ENCODE measurements at places on chromosomes 16 and 17.
A peak's percentile ranks its signal among the peaks of the same experiment; 100 is the strongest.

DNA sequence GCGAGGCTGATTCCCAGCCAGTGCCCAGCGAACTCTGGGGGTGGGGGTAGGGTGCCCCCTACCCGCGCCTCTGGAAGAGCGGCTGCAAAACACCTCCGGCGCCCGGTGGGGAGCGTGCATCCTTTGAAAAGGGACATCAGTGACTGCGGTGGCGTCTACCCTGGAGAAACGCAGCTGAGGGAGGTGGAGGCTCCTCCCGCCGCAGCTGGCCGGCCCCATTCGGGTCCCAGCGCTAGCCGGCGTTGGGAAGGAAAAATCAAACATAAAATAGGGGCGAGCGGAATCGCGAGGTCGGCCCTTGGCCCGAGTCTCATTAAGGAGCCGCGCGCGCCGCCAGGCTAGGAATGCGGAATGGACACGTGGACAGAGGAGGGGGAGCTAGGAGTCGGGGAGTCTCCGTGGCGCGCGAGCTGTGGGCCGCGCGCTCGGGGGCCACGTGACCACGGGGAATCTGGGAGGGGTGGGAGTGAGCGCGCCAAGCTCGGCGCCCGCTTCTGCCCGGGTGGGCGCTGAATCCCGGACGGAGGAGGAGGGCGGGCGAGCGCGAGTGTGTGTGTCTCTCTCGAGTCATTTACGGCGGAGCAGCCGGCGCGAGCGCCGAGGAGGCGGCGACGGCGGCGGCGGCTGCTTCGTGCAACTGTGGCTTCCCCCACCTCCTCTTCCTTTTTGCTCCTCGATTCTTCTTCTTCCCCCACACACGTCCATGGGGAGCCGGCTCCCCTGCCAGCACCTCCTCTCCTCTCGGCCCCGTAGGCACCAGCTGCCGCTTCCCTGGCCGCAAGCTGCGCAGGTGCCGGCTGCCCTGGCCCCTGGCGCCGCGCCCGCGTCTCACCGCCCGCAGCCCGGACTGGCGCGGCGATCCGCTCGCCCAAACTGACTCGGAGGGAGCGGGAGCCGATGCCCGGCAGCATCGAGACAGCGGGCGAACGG lies at the start of gene TMEM132E:
Gene TMEM132E, plus strand, starts transcription at position 566 of the 930 bp plus-strand sequence. CDS start 1,495 bp downstream, outside the sequence.
- DNase-seq = peak; percentile 79

- peak; percentile 81 for DNase-seq
Observed at GRCh38 chr17:77451245-77451893, 310.6 kb downstream of the SEC14L1 start.

DNA sequence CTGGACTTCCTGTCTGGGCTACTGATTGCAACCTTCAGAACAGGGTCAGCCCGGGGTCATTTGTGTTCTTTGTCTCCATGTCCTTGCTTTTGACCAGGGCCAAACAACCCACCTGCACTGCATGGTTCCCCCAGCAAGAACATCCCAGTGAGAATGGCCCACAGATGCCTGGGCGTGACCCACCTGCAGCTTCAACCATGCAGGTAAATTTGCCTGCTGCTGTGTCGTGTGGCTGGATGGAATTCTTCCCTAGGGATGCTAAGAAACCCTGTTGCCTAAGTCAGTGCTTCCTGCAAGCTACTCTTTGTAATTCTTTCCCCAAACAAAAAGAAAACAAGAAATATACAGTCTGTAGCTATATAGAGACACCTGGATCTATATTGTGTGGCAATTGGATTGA lies 12.5 kb downstream of the CDH13 start:
- DNase-seq = no peak

GRCh38 chr17:1843947-1844346 lies 14.1 kb downstream of the RPA1 start:
- no peak for DNase-seq

GRCh38 chr17:19830061-19830460 lies 37.7 kb downstream of the ULK2 start:
- no peak for DNase-seq

DNA sequence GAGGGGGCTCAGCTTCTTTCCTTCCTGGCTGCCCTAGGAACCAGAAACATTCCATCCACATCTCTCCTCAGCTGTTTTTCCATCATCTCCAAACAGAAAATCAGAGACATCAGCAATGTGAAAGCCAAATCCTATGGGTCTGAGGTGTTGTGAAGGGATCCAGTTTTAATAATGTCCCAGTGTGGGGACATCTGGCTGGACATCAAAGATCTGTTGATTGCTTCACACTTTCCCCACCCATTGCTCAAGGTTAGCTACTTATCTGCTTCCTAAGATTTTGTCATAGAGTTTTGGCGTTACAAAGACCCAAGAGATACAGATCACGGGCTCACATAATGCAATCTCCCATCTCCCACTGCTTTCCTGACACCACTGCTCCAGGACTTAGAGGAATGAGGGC lies 47.8 kb upstream of the AXIN2 start:
- no peak for DNase-seq

DNA sequence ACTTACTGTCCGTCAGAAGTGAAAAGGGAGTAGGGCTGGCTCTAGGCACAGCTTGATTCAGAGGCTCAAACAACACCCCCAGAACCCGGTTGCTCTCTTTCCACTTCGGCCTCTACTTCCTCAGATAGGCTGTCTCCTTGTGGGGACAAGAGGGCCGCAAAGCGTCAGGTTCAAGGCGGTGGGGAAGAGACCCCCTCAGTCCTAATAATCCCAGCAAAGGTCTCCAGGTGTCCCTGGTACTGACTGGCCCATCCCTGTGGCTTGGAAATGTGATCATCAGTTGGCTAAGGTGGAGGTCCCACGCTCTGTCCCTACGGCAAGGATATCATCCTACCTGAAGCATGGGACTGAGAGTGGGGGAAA lies 26.0 kb downstream of the NGFR start:
- no peak for DNase-seq

DNA sequence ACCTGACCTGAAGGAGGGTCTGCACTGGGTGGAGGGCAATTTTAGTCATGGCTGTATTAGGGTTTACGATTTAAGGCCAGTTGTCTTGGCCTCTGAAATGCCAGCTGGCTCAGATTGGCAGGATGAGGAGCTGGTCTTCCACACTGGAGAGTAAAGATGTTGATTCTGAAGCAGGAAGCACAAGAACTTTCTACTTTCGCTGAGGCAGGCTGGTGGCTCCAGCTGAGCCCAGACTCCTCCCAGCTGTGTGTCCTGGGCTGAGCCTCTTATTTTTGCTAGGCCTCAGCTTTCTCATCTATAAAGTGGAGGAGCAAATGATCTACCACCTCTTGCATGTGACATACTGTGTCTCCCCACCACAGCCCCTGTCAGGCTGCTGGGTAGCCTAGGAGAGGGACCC lies 74.4 kb downstream of the MRM1 start:
- DNase-seq = no peak

DNA sequence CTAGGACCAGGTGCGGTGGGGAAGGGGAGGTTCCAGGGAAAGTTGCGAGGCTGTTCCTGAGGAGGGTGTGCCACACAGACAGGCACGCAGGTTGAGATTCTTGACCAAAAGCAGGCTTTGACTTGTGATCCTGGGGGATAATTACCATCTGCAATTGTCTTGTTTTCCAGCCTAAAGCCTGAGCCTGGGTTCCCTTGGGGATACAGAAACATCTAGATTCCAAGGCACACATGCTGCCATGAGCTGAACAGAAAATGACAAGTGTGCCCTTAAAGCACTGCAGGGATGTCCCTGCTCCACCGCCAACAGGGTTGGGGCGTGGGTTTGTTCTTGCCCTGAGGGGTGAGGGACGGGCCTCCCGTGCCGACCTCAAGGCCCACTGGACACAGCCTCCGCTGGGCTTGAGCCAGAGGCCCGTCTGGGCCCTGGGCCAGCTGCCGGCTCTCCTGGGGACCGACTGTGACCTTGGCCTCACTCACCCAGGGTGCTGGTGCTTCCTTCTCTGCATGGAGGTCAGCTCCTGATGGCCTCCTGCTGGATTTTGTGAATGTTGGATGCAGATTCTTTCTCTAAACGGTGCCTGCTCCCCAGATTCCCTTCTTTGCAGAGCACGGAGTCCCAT lies 14.0 kb downstream of the CA5A start:
- DNase-seq = peak; percentile 73

Data from right cardiac atrium (tissue), 5 donors.